ENCODE measurements at places on chromosomes 13 and 19. TPM values are rescaled to one million over a fixed set of nuclear protein-coding genes. Genes with fewer than 3 reads are reported as not detected.

Gene PRR19
- 1.2 TPM for polyA plus RNA-seq

Gene LHB
- 8.8 TPM for polyA plus RNA-seq

Gene DHX34
- polyA plus RNA-seq = 28.2 TPM

Gene SCN1B
- 11.6 TPM for polyA plus RNA-seq

Gene FUT6
- polyA plus RNA-seq = not detected

Gene TSKS
- 1.7 TPM for polyA plus RNA-seq

Gene ATXN8OS
- 0.27 TPM for polyA plus RNA-seq

Gene ZSCAN22
- 0.98 TPM for polyA plus RNA-seq

Gene IL4I1
- 0.33 TPM for polyA plus RNA-seq

Gene SMIM44
- polyA plus RNA-seq = not detected

Gene ZNF835
- polyA plus RNA-seq = 0.30 TPM

Gene FAAP24
- 0.51 TPM for polyA plus RNA-seq

Gene EPS8L1
- 8.0 TPM for polyA plus RNA-seq

Gene IRF2BP1
- 3.8 TPM for polyA plus RNA-seq

Gene MBD3L2
- not detected for polyA plus RNA-seq

Gene ADGRE1
- 0.16 TPM for polyA plus RNA-seq

Gene MCF2L
- polyA plus RNA-seq = 7.6 TPM

Gene ZNF471
- 9.7 TPM for polyA plus RNA-seq

Gene CBARP
- polyA plus RNA-seq = 0.09 TPM

Gene PLVAP
- polyA plus RNA-seq = 40.9 TPM

Gene ZNF383
- polyA plus RNA-seq = 6.8 TPM

Gene ZNF534
- polyA plus RNA-seq = 0.16 TPM

Gene EFNB2
- polyA plus RNA-seq = 5.2 TPM

Gene KLK13
- 0.47 TPM for polyA plus RNA-seq

Gene HNRNPA1L2
- polyA plus RNA-seq = 21.6 TPM

Gene OR7D2
- 0.07 TPM for polyA plus RNA-seq

Gene SNAPC2
- 16.0 TPM for polyA plus RNA-seq

Gene LNX2
- 2.9 TPM for polyA plus RNA-seq

Gene ATP8B3
- 9.2 TPM for polyA plus RNA-seq

Gene KLK8
- 0.34 TPM for polyA plus RNA-seq

Gene F7
- polyA plus RNA-seq = 0.10 TPM

Gene B3GNT3
- not detected for polyA plus RNA-seq

Gene KIR2DL1
- polyA plus RNA-seq = 0.15 TPM

Gene NBEA
- 12.1 TPM for polyA plus RNA-seq

Data from adrenal gland (tissue), 19 donors.